RCC 7860 (cell line): ENCODE measurements at places on chromosomes 1 and 21.
A peak's percentile ranks its signal among the peaks of the same experiment; 100 is the strongest.

DNA sequence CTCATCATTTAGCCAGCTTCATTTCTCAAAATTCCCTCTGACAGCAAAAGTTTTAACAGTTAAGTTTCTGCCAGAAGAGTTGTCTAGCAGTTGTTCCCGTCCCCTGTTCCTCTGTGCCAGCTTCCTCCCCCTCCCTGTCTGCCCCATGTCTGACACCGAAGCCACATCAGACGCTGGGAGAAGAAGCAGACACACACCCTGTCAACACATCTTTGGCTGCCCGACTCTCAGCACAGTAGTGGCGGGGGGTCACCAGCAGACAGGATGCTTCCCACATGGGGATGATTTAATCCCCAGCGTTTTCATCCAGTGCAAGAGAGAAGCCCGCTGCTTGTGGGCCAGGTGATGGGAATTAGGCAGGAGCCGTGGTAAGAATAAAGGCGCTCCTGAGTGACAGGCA is 379.4 kb upstream of the RUNX1 start:
- no peak for DNase-seq

DNA sequence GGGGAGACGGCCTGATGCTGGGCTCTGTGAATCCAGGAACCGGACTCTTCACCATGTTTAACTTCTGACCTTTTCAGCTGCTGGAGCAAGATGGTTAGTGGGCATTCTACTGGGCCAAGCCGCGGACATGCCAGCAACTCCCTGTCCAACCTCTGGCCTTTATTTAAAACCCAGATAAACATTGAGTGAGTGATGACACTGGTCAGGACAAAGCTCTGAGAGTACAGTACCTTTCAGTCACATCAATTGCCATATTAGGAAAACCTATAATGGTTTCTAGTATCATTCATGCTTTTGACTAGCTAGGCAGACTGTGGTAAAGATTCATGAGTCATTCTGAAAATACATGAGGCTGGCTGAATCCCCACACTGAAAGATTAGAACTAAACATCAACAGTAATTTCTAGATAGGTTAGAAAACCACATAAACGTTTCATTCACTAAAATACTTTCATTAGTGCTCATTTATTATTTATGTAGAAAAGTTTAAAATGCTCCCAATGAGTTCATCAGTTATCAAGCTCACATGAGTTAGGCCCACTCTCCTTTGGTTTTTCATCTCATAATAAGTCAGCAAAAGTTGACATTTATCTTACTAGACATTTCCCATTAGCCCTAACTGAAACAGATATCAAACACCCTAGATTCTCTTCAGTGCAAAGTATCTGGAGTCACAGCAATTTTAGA is 7.1 kb upstream of the ACTA1 start:
- peak; percentile 93 for DNase-seq

GRCh38 chr1:245278846-245279245 is 124.1 kb downstream of the KIF26B start:
- DNase-seq: no peak

- DNase-seq: no peak
Measured at GRCh38 chr1:215824245-215824644, 257.1 kb downstream of the KCTD3 start.

GRCh38 chr1:199821029-199821779 is 206.3 kb upstream of the NR5A2 start:
- DNase-seq: no peak

DNA sequence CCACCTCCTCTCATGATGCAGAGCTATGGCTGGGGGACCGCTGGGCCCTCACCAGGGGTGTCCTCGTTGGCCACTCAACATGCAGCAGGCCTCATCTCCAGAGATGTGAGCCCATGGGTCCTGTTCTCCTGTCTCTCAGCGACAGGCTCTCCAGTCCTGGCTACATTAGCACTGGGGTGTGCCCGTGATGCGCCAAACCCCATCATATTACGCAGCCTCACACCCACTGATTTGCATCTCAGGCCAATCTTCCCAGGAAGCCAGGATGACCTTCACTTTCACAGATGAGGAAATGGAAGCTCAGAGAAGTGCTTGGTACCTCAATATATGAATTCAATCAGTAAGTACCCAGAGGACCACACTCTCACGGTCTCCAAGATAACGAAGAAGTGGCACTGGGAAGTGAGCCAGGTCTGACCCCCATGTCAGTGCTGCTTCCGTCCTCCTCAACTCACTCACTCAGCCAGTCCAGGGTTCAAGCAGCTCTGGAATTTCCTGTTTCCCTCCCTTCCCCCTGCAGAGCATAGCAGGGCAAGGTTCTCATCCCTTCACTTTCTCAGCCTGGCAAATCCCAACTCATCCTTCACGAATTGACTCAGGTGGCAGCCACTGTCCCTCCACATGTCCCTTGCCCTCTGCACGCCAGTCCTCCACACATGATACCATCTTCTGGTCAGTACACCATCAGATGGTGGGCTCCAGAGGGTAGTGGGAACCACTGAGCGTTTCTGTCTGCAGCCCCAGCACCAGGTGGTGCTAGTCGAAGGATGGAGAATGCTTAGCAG is 28.9 kb upstream of the EVA1B start:
- peak; percentile 86 for DNase-seq

DNA sequence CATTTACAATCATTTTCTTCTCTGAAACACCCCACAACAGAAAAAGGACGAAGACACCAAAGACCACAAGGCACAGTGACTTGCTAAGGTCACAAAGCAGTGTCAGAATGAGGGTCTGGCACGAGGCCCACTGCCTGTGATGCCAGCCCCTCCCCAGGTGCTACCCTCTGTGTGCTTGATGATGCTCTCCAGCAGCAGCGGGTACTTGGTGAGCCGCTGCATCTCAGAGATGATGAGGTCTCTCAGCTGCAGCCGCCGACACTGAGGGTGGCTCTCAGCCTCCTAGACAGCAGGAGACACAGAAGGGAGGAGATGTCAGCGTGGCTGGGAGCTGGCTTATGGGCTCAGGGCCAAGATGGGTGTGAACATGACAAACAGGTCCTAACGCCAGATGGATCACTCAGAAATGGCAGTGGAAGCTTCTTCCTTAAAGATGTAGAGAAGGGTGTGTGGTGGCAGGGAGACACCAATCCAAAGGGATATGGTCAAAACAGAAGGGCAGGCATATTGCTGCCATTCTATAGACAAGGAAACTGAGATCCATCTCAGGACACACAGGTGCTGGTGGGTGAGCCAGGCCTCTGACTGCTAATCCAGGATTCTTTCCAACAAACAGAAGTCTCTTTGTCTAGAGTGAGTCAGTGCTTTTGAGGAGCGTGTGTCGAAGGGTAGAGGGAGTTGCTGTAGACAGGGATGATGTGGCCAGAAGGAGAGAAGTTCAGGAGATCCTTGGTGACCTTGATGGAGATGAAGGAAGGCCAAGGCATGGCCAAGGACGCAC is 25.6 kb downstream of the LRRC71 start:
- no peak for DNase-seq

- DNase-seq: no peak
Measured at GRCh38 chr1:204224655-204225054, 10.9 kb upstream of the GOLT1A start.

DNA sequence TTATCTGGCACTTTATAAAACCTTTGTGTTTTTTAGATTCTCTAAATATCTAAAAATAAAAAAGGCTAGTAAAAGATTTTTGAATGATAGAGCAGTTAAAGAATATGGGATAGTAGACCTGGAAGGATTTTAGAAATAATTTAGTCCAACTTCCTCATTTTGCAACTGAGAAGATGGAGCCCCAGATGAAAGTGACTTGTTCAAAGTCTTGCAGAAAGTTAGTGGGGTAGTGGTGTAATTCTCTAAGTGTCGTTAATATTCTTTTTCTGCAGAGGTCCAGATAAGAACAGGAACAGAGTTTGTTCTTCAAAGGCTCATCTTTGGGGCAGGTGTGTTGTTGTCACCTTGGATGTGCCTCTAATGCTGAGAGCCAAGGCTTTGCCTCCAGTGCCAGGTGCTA is 159.5 kb downstream of the DISC1 start:
- DNase-seq: no peak

- no peak for DNase-seq
Measured at GRCh38 chr1:207355060-207355459, 33.6 kb downstream of the CD55 start.

DNA sequence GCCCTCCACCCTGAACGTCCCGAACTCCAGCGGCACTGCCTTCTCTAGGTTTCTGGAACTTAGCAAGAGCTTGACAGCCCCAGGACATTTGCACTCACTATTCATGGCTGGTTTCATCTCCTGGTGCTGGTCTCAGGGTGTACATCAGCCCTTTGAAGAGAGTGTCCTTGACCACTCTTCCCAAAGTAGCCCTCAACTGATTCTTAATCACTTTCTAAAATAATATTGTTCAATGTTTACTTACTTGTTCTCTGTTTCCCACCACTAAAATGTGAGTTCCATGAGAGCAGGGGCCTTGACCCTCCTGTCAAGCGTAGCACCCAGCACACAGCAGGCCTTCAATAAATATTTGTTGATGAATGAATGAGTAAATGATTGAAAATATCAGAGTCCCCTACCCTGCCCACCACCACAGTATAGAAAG is 262.5 kb downstream of the RHOU start:
- DNase-seq: no peak

DNA sequence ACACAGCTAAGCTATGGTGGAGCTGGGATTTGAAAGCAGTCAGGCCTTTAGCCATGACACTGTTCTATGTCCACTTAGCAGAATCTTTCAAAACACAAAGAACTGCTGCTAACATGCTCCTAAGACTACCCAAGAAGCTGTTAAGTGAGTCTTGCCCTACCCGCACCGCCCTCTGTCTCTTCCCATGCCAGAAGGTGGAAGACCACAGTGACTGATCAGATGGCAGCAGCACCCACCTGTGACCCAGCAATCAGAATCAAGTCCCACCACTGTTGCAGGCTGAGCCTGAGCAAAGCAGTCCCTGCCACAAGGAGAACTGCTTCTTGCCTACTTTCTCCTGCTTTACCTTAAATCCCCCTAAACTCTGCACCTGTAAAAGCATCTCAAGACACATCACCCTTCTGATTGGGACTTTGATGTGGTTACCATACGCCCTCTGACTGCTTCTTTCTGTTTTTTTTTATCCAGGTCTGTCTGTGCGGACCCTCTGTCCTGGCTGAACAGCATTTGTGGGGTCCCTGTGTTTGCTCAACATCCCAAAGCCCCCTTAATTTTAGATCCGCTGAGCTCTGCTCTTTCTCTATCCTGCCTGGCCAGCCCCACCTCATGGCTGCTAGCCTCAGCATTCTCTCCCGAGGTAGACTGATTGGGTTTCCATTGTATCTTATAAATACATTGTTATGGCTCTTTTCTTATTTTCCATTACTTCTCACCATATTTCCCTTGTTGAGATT is 16.0 kb downstream of the IRF2BP2 start:
- DNase-seq: no peak

GRCh38 chr1:45913731-45914501 is 110.5 kb downstream of the MAST2 start:
- no peak for DNase-seq

GRCh38 chr1:21319447-21320407 is 29.5 kb upstream of the ECE1 start:
- no peak for DNase-seq

- DNase-seq: no peak
Measured at GRCh38 chr1:223453902-223454301, 60.7 kb downstream of the CCDC185 start.

GRCh38 chr1:215878843-215879242 is 311.7 kb downstream of the KCTD3 start:
- DNase-seq: no peak

DNA sequence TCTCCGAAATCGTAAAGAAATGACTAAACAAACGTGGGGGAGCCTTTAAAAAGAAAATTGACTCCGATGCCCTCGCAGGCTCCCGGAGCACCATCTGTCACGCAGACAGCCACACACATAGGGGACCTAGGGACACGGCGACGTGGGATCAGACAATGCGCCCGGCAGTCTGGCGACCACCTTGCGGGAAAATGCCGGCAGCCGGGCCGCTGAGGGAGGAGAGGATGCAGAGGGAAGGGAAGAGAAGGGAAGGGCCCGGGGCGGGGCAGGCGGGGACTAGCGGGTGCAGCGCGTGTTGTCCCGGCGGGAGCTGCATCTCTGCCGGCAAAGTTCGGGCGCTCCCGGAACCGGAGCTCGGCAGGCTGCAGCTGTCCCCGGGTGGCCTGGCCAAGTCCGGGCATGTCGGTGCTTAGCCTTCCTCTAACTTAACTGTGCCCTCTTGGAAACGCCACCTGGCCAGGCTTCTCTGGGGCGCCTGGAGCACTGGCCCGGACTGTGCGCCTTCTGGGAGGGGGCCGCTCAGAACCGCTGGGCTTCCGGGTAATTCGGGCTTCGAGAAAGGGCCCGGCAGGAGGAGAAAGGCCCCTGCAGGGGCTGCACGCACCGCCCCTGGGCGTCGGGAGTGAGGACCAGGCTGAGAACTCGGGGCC is 1.8 kb downstream of the NHLH2 start:
- no peak for DNase-seq

GRCh38 chr1:39167632-39168209 is 36.8 kb upstream of the MACF1 start:
- DNase-seq: no peak

DNA sequence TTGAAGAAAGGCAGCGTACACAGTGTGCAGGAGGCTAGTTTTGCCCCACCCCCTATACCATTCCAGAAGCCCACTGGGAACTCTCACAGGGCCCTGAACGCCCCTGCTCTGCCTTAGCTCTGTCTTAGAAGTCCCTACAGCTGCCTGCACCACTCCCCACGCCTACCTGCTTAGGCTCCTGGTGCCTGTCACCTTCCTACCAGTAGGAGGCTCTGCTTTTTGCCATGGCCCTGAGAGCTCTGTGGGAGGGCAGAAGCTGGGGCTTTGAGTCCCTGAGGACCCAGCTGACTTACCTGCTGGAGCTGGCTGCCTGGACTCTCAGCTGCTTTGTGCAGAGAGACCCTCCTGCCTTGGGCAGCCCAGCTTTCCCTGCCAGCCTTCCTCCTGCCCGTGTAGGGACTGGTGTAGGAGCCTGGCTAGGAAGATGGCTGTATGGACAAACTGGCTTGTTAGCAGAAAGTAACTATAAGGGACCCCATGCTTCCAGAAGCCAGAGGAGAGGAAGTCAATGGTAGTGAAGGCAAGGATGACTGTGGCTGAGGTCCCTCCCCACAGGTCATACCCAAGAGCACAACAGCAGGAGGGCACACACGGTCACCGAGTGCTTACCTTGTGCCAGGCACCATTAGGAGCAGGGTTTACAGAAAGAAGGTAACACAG is 9.8 kb upstream of the CELSR2 start:
- DNase-seq: no peak

DNA sequence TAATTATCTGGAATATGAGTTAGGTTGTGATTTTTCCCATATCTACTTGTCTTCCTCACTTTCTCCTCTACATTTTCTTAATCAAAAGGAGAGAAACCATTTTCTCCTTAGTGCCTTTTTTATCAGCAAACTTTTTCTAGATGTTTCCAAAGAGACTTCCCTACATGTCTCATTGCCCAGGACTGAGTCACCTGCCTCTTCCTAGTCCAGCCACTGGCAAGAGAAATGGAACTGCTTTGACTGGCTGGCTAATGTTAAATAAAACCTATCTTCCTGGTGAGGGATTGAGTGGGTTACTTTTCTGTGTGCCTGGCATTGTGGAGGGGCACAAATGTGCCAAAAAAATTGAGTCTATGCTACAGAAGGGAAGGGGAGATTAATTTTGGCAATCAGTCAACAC is 52.1 kb upstream of the CD5L start:
- DNase-seq: no peak
